ENCODE measurements at places on chromosomes 5 and 9. TPM values are rescaled to one million over a fixed set of nuclear protein-coding genes. Genes with fewer than 3 reads are reported as not detected.
A peak's percentile ranks its signal among the peaks of the same experiment; 100 is the strongest.

The PRRX2 gene
- 1.8 TPM for total RNA-seq

The OBP2B gene
- not detected for total RNA-seq

The TRPM3 gene
- 1.2 TPM for total RNA-seq

The PCDHB14 gene
- total RNA-seq = 3.9 TPM

The GPX3 gene
- total RNA-seq = 1,172 TPM

The GBGT1 gene
- total RNA-seq = 12.8 TPM

The CCNO gene
- 0.16 TPM for total RNA-seq

The HRH2 gene
- total RNA-seq = 20.0 TPM

The FUT7 gene
- 0.35 TPM for total RNA-seq

DNA sequence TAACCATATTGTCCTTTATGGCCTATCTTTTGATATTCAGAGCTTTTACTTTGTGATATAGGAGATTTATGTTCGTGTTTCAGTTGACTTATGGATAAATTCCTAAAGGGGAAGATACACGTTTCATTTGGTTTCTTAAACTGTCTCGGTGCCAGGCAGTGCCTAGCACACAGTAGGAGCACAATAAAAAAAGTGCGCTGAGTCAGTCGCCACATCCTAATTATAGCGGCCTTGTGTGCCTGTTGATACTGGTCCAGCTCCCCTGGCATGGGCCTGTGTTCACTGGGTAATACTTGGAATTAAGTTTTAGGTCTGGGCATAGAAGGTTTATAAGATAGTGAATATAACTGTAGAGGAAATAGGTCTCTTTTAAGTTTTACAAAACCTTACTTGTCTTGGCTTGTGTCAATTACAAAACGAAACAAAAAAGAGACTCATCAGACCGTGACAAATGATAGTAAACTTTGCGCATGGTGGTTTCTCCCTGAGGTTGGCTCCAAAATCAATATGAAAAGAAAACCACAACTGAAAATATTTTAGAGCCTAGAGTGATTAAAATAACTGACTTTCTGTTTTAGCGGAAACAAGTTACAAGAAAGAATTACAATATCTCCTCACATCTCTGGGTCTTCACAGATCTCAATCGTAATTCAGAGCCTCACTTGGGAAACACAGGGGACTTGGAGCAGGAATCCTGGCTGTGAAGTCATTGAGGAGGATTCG, 84.8 kb downstream of the MVB12B start:
- DNase-seq = no peak

- DNase-seq = no peak
Measured at GRCh38 chr9:122526602-122527001, 491 bp downstream of the OR1N1 start.

- no peak for DNase-seq
Measured at GRCh38 chr5:87924436-87924835, 344.2 kb downstream of the TMEM161B start.

DNA sequence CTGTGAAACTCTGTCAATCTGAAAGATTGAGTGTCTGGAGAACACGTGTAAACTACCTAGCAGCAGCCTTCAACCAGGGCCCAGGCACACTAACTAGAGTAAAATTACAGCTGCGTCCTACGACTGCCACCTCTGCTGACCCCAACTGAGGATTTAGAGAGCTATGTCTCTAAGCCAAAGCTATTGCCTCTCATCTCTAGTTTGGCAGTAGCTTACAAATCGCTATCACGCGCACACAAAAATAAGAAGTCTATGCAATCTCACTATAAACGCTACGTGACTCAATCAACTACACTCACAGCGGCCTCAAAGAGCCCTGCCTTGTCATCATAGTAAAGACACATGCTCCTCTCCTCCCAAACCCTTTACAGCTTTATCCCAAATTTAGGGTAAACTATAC, 8.7 kb downstream of the PPP6C start:
- DNase-seq = no peak

GRCh38 chr9:106878081-106878837, 15.3 kb downstream of the ZNF462 start:
- DNase-seq = no peak

- DNase-seq = no peak
Measured at GRCh38 chr9:71760901-71761300, 7.4 kb downstream of the CEMIP2 start.

- no peak for DNase-seq
Measured at GRCh38 chr9:115411993-115412452, 294.1 kb upstream of the TNC start.

GRCh38 chr9:81146241-81146640, 543.1 kb downstream of the TLE1 start:
- DNase-seq = no peak

GRCh38 chr9:133161547-133161950, 2.2 kb downstream of the GBGT1 start:
- DNase-seq = peak; percentile 18

DNA sequence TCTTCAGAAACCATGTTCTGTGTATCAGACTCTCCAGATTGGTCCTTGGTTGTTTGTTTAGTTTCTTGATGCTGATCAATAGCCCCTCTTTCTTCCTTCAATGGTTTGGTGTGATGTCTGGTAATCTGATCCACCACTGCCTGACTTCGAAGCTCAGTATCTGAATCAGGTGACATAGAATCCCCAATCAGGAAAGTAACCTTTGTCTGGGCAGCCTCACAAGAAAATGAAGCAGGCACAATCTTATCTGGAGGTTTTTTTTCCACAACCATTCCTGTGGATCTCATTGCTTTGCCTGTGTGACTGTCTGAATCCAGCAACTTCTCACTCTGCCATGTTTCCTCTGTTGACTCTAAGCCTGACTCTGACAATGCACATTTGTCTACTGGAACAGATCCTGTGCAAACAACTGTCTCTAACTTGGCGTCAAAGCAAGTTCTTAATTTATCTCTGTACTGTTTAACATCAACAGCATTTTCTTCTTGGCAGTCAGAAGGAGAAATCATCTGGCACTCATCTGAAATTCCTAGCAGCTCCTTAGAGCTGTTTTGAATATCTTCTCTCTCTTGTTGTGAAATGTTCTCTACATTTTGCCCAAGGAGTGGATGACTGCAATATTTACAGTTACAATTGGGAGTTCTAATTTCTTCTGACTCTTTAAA, 37.1 kb upstream of the RAPGEF6 start:
- no peak for DNase-seq

- no peak for DNase-seq
Measured at GRCh38 chr5:125014202-125014601, 267.8 kb upstream of the ZNF608 start.

GRCh38 chr9:127087836-127088235, 34.6 kb downstream of the ANGPTL2 start:
- no peak for DNase-seq

- DNase-seq = no peak
Measured at GRCh38 chr5:109553846-109554245, 135.9 kb upstream of the MAN2A1 start.

DNA sequence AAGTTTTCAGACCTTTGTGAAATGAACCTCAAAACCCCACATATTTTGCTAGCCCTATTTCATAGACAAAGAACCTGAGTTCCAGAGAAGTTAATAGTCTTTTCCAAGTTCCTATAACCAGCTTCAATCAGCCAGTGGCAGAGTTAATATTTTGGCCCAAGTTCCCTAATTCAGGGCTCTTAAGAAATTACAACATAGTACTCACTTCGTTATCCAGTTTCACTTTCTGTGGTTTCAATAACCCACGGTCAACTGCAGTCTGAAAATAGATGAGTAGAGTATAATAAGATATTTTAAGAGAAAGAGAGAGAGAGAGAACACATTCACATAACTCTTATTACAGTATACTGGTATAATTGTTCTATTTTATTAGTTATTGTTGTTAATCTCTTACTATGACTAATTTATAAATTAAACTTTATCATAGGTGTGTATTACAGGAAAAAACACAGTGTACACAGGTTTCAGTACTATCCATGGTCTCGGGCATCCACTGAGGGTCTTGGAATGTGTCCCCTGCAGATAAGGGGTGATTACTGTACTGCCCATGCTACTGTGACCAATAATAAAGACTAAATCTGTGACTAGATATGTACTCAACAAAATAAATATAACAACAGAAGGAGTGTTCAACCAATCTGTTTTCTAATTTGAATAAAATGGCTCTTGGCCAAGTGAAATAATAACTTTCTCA, 9.3 kb upstream of the MYOT start:
- DNase-seq = no peak

DNA sequence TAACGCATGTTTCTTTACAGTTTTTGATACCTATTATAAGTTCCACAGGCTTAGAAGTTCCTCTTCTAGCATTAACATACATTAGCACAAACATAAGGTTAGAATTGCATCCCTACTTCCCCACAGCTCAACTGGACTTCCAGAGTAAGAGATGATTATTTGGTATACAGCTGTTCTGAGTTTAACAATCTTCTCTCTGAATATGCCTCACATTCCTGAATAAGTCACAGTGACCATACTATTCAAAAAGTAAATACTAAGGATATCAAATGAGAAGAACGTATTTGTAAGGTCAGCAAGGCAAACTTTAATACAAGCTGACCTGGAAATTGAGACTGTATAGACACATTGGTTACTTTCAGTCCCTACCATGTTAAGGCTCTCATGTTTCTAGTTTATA, 21.3 kb downstream of the NR6A1 start:
- DNase-seq = no peak

GRCh38 chr5:132220491-132220890, 7.2 kb downstream of the P4HA2 start:
- DNase-seq = no peak
